ENCODE measurements at places on chromosomes 6 and 20.

- no peak for DNase-seq
Observed at GRCh38 chr6:34908194-34908593, 19.1 kb downstream of the ANKS1A start.

GRCh38 chr20:7926767-7927166 is 13.5 kb downstream of the HAO1 start:
- DNase-seq = no peak

DNA sequence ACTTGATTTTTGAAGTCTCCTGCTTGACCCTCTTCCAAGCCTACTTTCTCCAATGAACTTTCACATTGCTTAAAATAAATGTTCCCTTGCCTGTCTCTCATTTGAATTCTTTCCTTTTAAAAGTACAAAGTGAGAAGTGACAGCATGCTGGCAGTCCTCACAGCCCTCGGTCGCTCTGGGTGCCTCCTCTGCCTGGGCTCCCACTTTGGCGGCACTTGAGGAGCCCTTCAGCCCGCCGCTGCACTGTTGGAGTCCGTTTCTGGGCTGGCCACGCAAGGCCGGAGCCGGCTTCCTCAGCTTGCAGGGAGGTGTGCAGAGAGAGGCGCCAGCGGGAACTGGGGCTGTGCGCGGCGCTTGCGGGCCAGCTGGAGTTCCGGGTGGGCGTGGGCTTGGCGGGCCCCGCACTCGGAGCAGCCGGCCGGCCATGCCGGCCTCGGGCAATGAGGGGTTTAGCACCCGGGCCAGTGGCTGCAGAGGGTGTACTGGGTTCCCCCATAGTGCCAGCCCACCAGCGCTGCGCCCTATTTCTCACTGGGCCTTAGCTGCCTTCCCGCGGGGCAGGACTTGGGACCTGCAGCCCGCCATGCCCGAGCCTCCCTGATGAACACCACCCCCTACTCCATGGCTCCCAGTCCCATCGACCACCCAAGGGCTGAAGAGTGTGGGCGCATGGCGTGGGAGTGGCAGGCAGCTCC is 31.9 kb downstream of the SERPINB6 start:
- no peak for DNase-seq

DNA sequence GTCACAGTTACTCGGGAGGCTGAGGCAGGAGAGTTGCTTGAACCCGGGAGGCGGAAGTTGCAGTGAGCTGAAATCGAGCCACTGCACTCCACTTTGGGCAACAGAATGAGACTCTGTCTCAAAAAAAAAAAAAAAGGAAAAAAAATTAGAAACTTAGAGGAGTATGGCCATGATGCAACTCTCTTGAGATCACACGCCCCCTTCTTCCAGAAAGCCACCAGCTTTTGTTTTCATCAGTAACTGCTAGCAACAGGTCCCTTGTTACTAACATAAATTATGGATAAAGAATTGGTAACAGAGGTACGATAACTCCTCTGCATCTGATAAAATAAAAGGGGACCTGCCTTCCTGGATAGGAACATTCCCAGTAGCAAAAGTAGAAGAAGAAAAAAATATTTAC is 308.2 kb downstream of the CD83 start:
- no peak for DNase-seq

DNA sequence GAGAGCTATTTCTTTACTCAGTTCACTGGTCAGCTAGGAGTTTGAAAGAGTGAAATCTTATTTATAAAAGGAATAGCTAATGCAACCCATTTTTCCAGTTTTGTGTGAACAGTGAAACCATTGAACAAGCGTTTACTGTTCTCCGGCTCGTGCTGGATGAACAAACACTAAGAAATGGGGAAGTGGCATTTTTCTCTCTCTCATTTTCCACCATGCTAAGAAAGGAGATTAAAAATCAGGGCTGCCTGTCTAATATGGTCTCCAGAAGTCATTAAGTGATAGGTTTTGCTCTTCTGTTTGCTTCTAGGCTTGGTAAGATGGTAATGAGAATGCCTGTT is 774 bp upstream of the SFT2D1 start:
- DNase-seq = no peak

- no peak for DNase-seq
Observed at GRCh38 chr6:116933485-116933884, 56.4 kb downstream of the RFX6 start.

DNA sequence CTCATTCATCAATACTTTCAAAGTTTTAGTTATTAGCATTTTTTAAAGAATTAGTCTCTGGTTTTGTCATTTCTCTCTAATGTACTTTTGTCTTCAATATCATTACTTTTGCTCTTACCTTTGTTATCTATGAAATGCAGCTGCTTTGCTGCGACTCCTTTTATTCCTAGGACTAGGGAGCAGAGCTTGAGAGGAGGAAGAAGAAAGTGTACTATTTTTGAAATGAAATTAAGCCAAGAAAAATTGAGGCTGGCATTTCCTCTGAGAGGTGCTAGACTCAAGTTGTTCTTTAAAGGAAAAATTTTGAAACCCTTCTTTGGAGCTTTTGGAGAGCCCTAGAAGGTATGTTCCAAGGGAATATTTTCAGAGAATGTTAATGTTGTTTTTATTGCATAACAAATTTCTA is 48.3 kb upstream of the MRAP2 start:
- no peak for DNase-seq

DNA sequence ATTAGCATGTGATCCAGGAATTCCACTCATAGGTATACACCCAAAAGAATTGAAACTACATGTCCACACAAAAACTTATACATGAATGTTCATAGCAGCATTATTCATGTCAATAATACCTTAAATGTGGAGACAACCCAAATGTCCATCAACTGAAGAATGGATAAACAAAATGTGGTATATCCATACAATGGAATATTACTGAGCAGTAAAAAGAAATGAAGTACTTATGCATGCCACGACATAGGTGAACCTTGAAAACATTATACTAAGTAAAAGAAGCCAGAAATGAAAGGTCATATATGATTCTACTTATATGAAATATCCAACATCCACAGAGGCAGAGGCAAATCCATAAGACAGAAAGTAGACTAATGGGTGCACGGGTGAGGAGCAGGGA is 159.9 kb downstream of the UNC5CL start:
- DNase-seq = no peak
